ENCODE measurements at places on chromosomes 11 and 22. TPM values are rescaled to one million over a fixed set of nuclear protein-coding genes. Genes with fewer than 3 reads are reported as not detected.

- DNase-seq: peak; percentile 71
Measured at GRCh38 chr11:86160541-86161149, 83.9 kb upstream of the EED start.

EHF gene
- 0.18 TPM for total RNA-seq

HIPK3 gene
- 369 TPM for total RNA-seq

- DNase-seq: no peak
Measured at GRCh38 chr11:72668629-72669347, 5.4 kb downstream of the PDE2A start.

- DNase-seq: peak; percentile 53
Measured at GRCh38 chr11:128493570-128493965, 93.8 kb downstream of the ETS1 start.

GRCh38 chr11:63961608-63962412 is 12.6 kb upstream of the COX8A start:
- DNase-seq: peak; percentile 27

CADM1 gene
- 0.45 TPM for total RNA-seq

GRCh38 chr11:80466570-80466969 is 1025.7 kb upstream of the TENM4 start:
- DNase-seq: no peak

DNA sequence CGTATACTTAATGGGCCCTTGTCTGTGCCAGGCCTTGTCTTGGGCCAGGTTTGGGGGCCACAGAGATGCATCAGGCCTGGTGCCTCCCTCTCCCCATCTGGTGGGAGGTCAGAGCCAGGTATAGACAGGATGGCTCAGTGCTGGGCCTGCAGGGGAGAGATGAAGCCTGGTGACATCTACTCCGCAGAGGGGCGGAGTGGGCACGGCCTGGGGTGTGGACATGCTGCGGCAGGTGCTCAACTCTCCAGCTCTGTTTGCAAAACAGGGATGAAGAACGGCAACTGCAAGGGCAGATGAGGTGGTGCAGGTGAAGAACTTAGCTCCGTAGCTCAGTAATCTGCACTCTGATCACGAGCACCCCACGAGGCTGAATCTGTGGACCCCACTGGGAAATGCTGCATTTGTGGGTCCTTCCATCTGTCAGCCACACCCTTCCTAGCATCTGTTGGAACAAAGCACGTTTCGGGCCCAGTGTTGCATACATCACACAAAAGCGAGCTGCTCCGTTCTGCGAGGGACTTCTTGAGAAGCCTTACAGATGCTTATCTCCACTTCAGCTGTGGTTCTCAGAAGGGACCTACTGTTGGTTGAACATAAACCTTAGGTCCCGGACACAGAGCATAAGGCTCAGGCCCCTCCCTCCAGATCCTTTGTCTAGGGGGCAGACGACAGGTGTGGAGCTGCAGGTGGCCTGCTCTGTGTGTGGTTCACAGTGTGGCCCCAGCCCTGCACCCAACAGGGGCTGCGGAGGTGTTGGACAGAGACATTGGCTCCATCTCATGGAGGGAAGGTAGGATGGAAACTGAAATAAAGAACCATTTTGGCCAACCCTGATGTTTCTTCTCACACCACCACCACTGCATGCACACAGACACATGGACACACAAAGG is 78.3 kb downstream of the LRRC32 start:
- DNase-seq: no peak

GRCh38 chr11:133821776-133822175 is 23.5 kb downstream of the SPATA19 start:
- no peak for DNase-seq

GRCh38 chr11:114233755-114234154 is 62.4 kb upstream of the NNMT start:
- no peak for DNase-seq

TREH gene
- total RNA-seq: not detected

CTSF gene
- 35.0 TPM for total RNA-seq

MSANTD2 gene
- total RNA-seq: 15.0 TPM

DNA sequence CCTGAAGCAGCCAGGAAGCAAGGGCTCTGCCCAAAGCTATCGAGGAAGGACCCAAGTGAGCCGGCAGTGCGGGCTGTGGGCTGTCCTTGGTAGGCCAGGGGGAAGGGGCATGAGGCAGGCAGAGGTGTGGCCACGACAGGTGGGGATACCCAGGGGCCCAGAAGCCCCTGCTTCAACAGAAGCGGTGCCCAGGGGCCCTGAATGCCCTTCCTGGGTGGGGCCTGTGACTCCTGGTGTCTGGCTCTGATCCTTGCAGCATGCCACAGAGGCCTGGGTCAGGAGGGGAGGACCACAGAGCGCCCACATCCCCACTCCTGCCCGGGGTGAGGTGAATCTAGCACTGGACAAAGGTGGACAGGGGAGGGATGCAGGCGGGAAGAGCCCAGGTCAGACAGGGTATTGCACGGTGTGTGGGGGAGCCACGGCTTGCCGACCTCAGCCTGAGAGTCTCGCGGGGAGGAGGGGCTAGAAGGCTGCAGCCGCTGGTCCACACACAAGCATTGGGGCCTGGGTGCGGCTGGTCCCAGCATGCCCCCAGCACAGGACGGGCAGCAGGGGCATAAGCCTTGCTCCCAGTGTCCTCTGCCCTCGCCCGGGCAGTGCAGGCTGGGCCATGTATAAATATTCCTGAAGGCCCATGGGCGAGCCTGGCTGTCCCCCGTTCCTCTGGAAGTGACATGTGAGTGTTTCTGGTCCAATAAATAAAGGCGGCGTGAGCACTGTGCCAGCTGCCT is 19.0 kb downstream of the MAFF start:
- DNase-seq: no peak

MEI1 gene
- not detected for total RNA-seq

PRG2 gene
- not detected for total RNA-seq

DGCR6L gene
- 58.2 TPM for total RNA-seq

DNA sequence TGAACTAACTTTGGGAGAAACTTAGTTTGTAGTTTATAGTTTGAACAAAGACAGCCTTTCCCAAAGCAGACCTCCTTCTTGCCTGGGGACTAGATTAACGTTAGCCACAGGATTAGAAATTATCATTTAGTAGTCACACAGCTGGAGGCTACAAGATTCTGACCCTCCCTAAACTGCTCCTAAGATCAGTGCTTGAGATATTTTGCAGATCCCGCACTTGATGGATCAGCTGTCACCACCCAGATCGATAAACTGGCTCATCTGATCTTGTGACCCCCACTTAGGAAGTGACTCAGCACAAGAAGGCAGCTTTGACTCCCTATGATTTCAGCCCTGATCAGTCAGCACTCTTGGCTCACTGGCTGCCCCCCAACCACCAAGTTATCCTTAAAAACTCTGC is 1.6 kb downstream of the SLC22A24 start:
- DNase-seq: no peak
